ENCODE measurements at places on chromosomes 12 and 14. TPM values are rescaled to one million over a fixed set of nuclear protein-coding genes. Genes with fewer than 3 reads are reported as not detected.

Gene XRCC3
- 31.5 TPM for total RNA-seq

DNA sequence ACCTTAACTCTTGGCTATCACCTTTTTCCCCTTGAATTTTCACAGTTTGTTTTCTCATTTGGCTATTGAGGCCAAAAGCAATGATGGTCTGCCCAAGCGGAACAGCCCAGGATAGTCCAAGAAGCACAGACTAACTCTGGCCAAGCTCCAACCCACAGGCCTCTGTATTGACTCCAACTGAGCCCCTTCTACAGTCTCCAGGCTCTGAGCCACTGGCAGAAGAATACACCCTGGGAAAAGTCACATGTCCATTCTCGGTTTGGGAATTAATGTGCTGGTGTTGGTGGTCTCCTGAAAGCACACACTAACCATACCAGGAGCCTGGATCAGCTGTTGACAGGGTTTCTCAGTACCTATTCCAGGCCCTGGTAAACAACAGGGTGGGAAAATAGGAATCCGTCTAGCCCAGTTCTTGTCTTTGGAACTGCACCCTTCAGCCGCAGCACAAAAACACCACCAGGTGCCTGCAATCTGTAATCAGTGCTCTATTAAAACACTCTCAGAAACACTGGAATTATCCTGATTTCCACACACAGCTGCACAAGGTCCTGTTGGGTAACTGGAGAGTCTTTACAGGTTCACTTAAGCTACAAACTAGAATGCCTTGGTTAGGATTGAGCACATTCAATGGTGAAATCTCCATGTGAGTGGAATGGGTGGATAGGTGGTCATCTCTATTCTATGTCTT lies 63.6 kb downstream of the STXBP6 start:
- DNase-seq: no peak

DNA sequence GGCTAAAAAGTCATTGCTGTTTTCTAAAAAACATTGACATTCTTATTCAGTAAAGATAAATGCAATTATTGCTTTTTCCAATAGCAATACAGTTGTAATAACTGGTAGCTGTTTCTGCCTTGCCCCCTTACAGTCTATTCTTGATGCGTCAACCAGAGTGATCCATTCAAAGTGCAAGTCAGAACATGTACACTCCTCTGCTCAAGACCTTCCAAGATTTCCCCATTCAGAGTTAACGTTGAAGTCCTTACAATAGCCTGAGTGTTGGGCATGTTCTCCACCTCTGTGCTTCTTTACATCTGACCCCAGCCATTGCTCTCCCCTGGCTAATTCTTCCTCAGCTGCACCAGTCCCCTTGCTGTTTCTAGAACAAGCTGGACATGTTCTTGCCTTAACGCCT lies 24.3 kb downstream of the VRK1 start:
- DNase-seq: no peak

GRCh38 chr12:25992026-25992782 lies 33.7 kb downstream of the RASSF8 start:
- DNase-seq: no peak

DNA sequence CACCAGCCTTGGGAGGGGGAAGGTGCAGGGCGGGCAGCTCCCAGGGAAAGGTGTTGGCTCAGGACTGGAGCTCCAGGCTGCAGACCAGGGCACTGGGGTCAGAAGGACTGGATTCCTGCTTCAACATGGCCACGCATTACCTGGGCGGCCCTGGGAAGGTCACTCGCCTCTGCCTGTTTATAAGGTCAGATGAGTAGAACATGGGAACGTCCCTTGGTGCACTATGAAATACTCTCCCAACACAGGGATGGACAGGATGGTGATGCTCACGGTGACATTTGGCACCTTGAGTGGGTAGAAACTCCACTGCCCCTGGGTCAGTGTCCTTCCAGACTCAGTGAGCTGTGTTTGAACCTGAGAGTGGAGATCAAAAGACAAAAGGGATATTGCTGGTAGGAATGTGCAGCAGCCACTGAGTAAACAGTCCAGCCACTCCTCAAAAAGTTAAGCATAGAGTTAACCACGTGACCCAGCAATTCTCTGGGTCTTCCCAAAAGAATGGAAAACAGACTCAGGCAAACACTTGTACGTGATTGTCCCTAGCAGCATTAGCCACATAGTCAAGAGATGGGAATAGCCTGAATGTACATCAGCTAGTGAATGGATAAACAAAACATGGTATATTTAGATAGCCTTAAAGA lies 9.1 kb upstream of the BDKRB2 start:
- no peak for DNase-seq
